ENCODE measurements at places on chromosomes 7 and 10.

GRCh38 chr7:158958618-158959017, 102.3 kb downstream of the DYNC2I1 start:
- no peak for DNase-seq

DNA sequence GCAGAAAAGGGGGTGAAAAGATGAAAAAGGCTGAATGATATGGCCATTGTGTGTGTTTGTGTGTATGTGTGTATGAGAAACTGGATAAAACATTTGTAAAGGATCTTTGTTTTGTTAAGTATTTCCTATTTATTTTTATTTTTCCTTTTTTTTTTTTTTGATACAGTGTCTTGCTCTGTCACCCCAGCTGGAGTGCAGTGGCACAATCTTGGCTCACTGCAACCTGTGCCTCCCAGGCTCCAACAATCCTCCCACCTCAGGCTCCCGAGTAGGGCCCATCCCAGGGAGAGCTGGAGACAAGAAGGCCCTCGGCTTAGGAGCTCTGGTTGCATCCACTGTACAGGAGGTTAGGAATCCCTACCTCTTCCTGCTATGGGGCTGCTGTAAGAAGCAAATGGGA, 6.9 kb upstream of the CALML5 start:
- no peak for DNase-seq

GRCh38 chr10:82609845-82610244, 734.9 kb downstream of the NRG3 start:
- DNase-seq = no peak

GRCh38 chr7:341841-342638, 52.1 kb downstream of the FOXL3 start:
- DNase-seq = no peak

GRCh38 chr7:80505900-80506500, 5.9 kb downstream of the GNAT3 start:
- DNase-seq = no peak

Data from fibroblast of lung (primary cell).